ENCODE measurements at places on chromosomes 5 and 9.
A peak's percentile ranks its signal among the peaks of the same experiment; 100 is the strongest.

- no peak for DNase-seq
Observed at GRCh38 chr9:137760426-137760825, 117.2 kb upstream of the CACNA1B start.

GRCh38 chr5:127373858-127374491 lies 83.4 kb downstream of the MEGF10 start:
- no peak for DNase-seq

DNA sequence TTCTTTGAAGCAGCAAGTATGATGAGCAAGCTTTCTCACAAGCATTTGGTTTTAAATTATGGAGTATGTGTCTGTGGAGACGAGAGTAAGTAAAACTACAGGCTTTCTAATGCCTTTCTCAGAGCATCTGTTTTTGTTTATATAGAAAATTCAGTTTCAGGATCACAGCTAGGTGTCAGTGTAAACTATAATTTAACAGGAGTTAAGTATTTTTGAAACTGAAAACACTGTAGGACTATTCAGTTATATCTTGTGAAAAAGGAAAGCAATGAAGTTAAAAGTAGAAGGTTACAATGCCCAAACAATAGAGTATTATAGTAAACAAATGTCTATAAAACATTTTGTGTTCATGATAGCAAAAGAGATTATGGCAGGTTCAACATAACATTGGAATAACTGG lies 88.6 kb downstream of the JAK2 start:
- no peak for DNase-seq

DNA sequence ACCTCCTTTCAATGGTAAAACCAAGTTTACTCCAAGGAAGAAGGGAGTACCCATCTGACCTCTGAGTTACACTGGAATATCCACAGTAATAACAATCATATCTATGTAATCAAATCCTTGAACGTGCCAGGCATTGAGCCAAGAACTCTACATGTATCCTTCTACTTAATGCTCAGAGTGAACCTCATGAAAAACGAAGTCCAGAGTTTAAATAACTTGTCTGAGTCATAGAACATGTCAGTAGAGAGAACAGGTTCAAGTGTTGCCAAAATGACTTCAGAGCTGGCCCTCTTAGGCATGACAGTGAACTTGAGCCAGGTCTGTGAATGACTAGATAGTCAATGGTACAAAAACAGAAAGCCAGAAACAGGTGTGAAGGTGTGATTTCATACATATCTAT lies 164.1 kb upstream of the ZNF618 start:
- DNase-seq: peak; percentile 21

DNA sequence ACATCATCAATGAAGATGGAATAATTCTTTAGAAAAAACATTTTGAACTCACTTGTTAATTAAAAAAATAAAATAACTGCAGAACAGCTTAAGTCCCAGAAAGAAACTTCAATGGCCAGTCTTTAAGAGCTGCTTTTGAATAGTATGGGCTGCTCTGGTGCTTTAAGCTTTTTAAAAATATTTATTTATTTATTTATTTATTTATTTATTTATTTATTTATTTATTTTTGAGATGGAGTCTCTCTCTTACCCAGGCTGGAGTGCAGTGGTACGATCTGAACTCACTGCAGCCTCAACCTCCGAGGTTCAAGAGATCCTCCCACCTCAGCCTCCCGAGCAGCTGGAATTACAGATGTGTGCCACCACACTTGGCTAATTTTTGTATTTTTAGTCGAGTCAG lies 516.3 kb upstream of the DAP start:
- DNase-seq: no peak

DNA sequence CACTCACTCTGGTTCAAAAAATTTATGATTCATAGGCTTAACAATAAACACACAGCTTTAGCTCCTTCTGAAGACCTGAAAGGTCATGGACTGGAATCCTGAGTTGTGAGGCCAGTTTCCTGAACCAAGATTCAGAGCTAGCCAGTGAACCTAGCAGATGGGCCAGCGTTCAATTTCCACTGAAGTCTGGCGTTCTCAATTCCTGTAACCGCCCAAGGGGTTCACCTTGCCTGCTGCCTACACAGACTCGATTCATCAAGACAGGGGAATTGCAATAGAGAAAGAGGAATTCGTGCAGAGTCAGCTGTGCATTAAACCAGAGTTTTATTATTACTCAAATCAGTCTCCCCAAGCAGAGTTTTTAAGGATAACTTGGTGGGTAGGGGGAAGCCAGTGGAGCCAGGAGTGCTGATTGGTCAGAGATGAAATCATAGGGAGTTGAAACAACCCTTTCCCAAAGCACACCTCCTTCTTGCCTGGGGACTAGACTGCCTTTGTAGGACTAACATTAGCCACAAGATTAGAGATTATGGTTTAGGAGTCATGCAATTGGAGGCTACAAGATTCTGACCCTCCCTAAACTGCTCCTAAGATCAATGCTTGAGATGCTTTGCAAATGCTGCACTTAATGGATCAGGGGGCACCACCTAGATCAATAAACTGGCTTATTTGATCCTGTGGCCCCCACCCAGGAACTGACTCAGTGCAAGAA lies 117.5 kb upstream of the SHB start:
- no peak for DNase-seq

DNA sequence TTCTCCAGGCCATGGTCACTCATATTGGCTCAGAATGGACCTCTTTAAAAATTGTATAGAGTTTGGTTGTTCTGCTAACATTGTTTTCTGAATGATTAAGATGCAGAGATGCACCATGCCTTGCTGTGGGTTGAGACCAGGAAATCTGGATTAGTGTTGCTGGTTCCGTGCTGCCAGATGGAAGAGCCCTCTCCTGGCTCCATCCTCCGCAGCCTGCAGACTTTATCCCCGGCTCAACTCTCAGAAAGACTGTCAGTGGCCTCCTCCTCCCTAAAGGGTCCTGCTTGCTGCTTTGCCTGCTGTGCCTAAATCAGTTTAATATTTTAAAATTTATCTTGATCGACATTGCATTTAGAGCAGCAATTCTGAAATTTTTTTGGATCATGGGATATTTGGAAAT lies 196.7 kb downstream of the TENT4A start:
- DNase-seq: no peak

DNA sequence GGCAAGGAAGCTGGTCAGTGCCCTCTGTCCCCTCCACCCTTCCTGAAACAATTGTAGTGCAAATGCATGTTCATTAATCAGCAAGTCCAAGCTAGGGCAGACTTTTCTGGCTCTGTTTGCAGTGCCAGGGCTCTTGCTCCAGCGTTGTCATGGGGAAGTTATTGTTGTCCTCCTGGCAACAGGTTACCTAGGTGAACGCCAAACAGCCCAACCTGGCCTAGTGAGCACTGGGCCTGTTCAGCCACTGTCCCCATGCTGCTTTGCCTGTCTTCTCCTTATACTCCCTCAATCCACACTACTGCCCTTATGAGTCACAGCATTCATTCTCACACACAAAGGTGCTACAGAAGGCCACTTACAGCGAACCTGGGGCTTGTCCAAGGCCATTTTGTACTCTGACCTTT lies 34.5 kb upstream of the GLIS3 start:
- peak; percentile 61 for DNase-seq

DNA sequence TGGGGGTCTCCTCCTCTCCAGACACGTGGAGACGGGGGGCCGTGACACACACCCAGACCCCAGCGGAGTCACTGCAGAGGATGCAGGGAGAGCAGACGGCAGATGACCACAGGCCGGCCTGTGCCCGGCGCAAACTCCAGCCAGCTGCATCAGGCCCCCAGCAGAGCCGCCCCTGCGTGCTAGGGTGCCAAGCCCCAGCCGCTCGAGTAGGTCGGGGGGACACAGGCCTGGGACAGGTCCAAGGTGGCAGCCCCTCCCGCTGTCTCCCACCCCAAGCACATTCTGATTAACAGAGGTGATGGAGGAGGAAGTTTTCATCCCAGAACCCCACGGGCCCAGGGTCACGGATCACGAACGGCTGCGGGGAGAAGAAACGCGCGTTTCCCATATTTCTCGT lies 14.4 kb downstream of the NACC2 start:
- no peak for DNase-seq

GRCh38 chr9:31807574-31808256 lies 576.7 kb upstream of the ACO1 start:
- no peak for DNase-seq

GRCh38 chr5:57550132-57550531 lies 67.5 kb upstream of the ACTBL2 start:
- DNase-seq: no peak

GRCh38 chr9:95920017-95920416 lies 44.5 kb downstream of the ERCC6L2 start:
- DNase-seq: no peak

Data from NCI-H1105 treated with DMSO at 0.1 percent for 48 hours (cell line).